Activated CD4-positive, alpha-beta T cell treated with anti-CD3 and anti-CD28 coated beads for 24 hours (primary cell): ENCODE measurements at places on chromosomes 12 and 14.

DNA sequence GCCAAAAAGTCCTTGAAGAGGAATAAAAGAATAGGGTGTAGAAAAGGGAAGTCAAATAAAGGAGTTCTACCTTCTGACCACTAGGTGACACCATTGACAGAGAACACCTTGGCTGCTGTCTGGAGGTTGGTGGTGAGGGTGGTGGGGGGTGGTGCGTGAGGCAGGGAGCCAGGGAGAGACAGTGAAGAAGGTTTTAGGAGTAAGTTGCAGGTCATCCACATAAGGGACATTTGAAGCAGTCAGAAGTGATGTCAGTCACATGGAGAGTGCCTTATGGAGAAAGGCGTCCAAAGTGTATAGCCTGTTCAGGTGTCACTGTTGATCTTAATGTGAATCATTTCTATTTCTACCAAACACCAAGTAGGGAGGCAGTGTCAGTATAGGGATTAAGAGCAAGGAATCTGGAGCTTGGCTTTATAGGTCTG is 279.3 kb upstream of the DDHD1 start:
- peak; percentile 1 for DNase-seq

GRCh38 chr12:64160711-64161060 is 61.4 kb downstream of the KICS2 start:
- no peak for DNase-seq

GRCh38 chr12:43758247-43758727 is 303 bp downstream of the PUS7L start:
- DNase-seq = no peak

DNA sequence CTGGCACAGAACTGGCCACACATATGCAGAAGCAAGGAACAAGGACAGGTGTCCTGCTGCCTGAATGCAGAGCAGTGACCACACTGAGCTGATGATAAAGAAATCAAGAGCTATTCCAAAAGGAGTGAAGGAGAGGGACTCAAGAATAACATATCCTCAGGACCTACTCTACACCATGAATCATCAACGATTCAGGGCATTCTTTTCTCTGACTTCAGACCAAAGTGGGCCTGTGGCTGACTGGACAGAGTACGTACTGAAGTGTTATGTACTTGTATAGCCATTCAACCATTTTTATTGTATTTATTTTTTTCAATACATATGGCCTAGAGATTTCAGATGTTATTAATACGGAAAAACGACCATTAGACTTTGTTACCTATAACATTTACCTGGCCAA is 177.5 kb upstream of the TMTC1 start:
- no peak for DNase-seq

GRCh38 chr12:80232837-80233236 is 133.5 kb downstream of the OTOGL start:
- DNase-seq = no peak

DNA sequence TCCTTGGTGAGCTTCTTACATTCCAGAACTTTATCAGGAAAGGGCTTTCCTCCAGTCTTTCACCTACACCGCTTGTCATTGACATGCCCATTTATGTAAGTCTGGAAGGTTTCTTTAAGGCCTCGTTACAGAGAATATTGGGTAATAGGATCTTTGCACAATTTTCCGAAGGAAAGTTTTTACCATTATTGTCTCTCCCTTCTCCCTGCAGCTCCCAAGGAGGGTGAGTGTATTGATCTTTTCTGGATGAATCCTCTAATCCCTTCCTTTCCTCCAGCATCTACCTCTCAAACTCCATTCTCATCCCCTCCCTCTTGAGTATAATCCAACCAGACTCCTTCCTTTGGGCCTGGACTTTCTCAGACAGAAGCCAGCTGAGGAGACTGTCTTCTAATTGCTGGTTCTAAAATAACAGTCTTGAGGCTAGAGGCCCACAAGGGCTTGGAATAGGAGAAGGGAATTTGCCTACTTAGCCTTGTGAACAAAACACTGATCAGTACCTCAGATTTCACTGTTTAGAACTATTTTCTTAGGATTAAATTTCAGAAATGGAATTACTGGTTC is 21.8 kb downstream of the WNK1 start:
- DNase-seq = no peak
